Cardiac septum (tissue), 1 donor: ENCODE measurements at places on chromosomes 7 and 10. TPM values are rescaled to one million over a fixed set of nuclear protein-coding genes. Genes with fewer than 3 reads are reported as not detected.

Gene CARD11
- 0.32 TPM for total RNA-seq

Gene OR6V1
- not detected for total RNA-seq

Gene TMEM176B
- total RNA-seq: 44.9 TPM

Gene TWIST1
- 1.2 TPM for total RNA-seq

Gene PIP
- total RNA-seq: not detected

Gene DKK1
- 0.19 TPM for total RNA-seq

Gene PLAC9
- 30.4 TPM for total RNA-seq
